ENCODE measurements at places on chromosomes 13 and 19. TPM values are rescaled to one million over a fixed set of nuclear protein-coding genes. Genes with fewer than 3 reads are reported as not detected.

DNA sequence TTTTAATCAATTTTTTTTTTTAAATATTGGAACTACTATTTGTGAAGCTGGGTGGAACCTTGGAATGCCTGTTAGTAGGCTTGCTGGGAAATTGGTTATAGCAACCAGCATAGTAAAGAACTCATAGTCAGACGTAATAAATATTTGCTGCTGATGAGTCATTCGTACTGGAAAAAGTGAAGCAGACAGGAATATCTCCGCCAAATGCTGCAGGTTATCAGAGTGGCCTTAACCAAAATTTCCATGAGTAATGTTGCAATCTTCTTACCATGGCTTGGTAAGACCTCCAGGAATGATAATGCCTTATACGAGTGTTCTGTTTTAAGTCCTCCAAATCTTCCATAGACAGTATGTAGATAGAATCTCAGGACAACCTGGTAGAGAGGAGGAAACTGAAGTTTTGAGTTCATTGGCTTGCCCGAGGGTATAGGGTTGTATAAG lies 34.2 kb downstream of the MBNL2 start:
- peaks cover 8% of the 10 kb centered on the region for H3K36me3 ChIP-seq
- DNase-seq: no peak
- H3K27me3 ChIP-seq: no peaks in the 10 kb centered on the region
- peaks cover 64% of the 10 kb centered on the region for H3K4me1 ChIP-seq
- H3K27ac ChIP-seq: no peak overlapping the region
- H3K4me3 ChIP-seq: no peak overlapping the region

Gene CKAP2
- 81.8 TPM for total RNA-seq

Gene PCDH17
- not detected for total RNA-seq

Gene OR7C1
- total RNA-seq: not detected

Gene PDX1
- not detected for total RNA-seq

GRCh38 chr19:44807162-44807561 lies 1.7 kb upstream of the BCAM start:
- peaks cover 21% of the 10 kb centered on the region for H3K27me3 ChIP-seq
- no peak overlapping the region for H3K27ac ChIP-seq
- H3K4me3 ChIP-seq: no peak overlapping the region
- no peaks in the 10 kb centered on the region for H3K4me1 ChIP-seq
- H3K36me3 ChIP-seq: no peaks in the 10 kb centered on the region

Gene KLK2
- total RNA-seq: 0.35 TPM

Gene DKKL1
- not detected for total RNA-seq

- H3K4me3 ChIP-seq: peak overlapping the region; percentile 80
- H3K27me3 ChIP-seq: peaks cover 8% of the 10 kb centered on the region
- peaks cover 32% of the 10 kb centered on the region for H3K4me1 ChIP-seq
- no peak for DNase-seq
- peak overlapping the region; percentile 78 for H3K27ac ChIP-seq
Measured at GRCh38 chr19:7099597-7099921, 30.1 kb downstream of the ZNF557 start.

DNA sequence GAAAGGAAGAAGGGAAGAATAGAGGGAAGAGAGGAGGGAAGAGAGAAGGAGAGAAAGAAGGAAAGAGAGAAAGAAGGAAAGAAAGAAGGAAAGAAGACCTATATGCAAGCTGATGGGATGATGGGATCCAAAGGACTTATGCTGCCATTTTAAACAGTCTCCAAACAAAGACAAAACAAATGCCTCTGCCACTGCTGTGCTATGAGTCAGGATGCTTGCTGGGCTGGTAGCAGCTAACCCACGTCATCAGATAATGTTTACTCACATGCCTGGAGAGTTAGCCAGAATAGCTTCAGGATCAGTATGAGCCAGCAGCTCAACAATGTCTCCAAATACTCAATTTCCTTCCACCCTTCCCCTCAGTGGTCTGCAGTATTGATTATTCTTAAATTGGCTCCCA lies 12.0 kb upstream of the ZNF274 start:
- no peak overlapping the region for H3K4me3 ChIP-seq
- H3K4me1 ChIP-seq: no peaks in the 10 kb centered on the region
- no peak for DNase-seq
- H3K27me3 ChIP-seq: no peaks in the 10 kb centered on the region
- no peak overlapping the region for H3K27ac ChIP-seq

- no peak overlapping the region for H3K27ac ChIP-seq
- H3K27me3 ChIP-seq: no peaks in the 10 kb centered on the region
- peaks cover 25% of the 10 kb centered on the region for H3K36me3 ChIP-seq
- no peak for DNase-seq
- H3K4me3 ChIP-seq: no peak overlapping the region
Measured at GRCh38 chr13:20782116-20782708, 8.5 kb upstream of the EEF1AKMT1 start.

- peak overlapping the region; percentile 92 for H3K27ac ChIP-seq
- peak overlapping the region; percentile 95 for H3K4me3 ChIP-seq
- peaks cover 40% of the 10 kb centered on the region for H3K4me1 ChIP-seq
- DNase-seq: no peak
- H3K36me3 ChIP-seq: peaks cover 25% of the 10 kb centered on the region
- no peaks in the 10 kb centered on the region for H3K27me3 ChIP-seq
Measured at GRCh38 chr19:1943661-1944087, 2.7 kb downstream of the CSNK1G2 start.

GRCh38 chr13:99299920-99300341 lies 7.3 kb downstream of the GPR183 start:
- peaks cover 88% of the 10 kb centered on the region for H3K4me1 ChIP-seq
- H3K36me3 ChIP-seq: peaks cover 43% of the 10 kb centered on the region
- DNase-seq: no peak
- H3K27me3 ChIP-seq: no peaks in the 10 kb centered on the region
- H3K4me3 ChIP-seq: peak overlapping the region; percentile 18
- H3K27ac ChIP-seq: peak overlapping the region; percentile 71

DNA sequence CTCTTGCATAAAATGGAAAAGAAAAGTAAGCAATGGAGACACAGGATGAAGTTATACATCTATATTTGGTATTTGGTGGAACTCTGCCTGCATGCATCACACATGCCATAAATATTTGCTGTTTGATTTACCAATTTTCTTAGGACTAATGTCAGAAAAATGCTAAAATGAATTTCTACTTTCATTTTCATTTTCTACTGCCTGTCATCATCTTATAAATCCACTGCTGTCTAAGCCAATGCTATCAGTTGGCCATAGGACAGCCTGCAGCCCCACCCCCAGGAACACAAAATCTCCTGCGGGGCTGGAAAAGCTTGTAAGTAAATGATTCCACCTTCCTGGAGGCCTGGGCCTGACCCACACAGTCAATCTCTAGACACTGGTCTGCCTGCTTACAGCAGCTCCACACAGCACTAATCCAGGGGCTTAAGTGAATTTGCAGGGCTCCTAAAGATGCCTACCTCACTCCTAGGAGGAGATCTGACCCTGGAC lies 122.0 kb downstream of the ENOX1 start:
- peak; percentile 16 for DNase-seq
- H3K27ac ChIP-seq: no peak overlapping the region
- peaks cover 10% of the 10 kb centered on the region for H3K4me1 ChIP-seq
- no peaks in the 10 kb centered on the region for H3K36me3 ChIP-seq

Gene HIPK4
- total RNA-seq: 0.10 TPM

DNA sequence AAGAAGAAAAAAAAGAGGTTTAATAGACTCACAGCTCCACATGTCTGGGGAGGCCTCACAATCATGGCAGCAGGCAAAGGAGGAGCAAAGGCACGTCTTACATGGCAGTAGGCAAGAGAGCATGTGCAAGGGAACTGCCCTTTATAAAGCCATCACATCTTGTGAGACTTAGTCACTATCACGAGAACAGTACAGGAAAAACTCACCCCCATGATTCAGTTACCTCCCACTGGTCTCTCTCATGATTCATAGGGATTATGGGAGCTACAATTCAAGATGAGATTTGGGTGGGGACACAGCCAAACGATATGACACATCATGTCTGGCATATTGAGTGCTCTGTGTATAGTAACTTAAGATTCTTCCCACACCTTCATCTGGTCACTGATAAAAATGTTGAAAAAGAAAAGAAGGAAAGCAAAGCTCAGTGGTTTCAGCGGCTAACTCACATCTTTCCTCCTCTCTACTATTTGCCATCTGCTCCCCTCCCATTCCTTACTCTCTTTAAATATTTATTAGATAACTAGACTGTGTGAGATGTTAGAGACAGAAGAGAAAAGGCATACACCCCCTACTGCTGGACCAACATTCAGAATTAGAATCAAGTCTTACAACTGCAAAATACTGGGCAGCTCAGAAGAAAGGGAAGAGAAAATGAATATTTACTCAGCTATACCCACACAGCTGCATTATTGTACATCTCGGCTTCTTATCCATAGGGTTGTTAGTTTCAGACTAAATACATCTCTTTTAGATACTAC lies 60.1 kb upstream of the AKAP11 start:
- no peak for DNase-seq
- H3K4me3 ChIP-seq: no peak overlapping the region

DNA sequence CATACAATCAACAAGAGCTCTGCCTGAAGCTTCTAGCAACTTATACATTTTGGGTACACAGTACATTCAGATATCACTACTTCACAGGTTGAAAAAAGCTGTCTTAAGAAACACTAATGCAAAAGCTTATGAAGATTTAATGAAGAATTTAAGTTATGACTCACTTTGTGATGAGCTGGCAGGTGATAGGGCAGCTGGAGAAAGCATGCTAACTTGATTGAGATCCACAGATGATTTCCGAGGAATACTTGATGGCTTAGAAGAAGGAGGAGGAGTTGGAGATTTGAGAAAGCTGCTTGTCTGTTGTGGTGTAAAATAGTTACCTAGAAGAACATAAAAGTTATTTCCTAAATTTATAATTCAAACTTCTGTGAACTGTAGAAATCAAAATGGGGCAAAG lies 23.3 kb downstream of the EXOSC8 start:
- peaks cover 44% of the 10 kb centered on the region for H3K36me3 ChIP-seq
- H3K27me3 ChIP-seq: no peaks in the 10 kb centered on the region
- H3K27ac ChIP-seq: no peak overlapping the region
- DNase-seq: no peak
- no peaks in the 10 kb centered on the region for H3K4me1 ChIP-seq

Gene RYR1
- total RNA-seq: 3.9 TPM

Gene GATAD2A
- 113 TPM for total RNA-seq

DNA sequence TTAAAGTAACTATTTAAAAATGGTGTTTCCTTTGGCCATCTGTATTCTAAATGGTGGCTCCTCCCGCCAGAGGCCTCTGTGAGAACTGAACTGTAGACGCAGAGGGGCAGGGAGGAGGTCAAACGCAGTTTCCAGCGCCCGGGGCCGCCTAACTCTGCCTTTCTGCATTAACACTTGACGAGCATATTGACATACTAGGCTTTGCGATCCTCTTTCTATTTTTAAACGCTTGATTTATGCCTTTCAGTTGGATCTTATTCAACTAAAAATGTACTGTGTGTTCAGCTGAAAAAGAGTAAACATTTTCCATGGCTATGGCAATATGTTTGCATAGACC lies 74.7 kb downstream of the SPACA7 start:
- no peak for DNase-seq
- H3K4me1 ChIP-seq: no peaks in the 10 kb centered on the region
- H3K27ac ChIP-seq: no peak overlapping the region
- no peaks in the 10 kb centered on the region for H3K36me3 ChIP-seq
- H3K4me3 ChIP-seq: no peak overlapping the region
- no peaks in the 10 kb centered on the region for H3K27me3 ChIP-seq

DNA sequence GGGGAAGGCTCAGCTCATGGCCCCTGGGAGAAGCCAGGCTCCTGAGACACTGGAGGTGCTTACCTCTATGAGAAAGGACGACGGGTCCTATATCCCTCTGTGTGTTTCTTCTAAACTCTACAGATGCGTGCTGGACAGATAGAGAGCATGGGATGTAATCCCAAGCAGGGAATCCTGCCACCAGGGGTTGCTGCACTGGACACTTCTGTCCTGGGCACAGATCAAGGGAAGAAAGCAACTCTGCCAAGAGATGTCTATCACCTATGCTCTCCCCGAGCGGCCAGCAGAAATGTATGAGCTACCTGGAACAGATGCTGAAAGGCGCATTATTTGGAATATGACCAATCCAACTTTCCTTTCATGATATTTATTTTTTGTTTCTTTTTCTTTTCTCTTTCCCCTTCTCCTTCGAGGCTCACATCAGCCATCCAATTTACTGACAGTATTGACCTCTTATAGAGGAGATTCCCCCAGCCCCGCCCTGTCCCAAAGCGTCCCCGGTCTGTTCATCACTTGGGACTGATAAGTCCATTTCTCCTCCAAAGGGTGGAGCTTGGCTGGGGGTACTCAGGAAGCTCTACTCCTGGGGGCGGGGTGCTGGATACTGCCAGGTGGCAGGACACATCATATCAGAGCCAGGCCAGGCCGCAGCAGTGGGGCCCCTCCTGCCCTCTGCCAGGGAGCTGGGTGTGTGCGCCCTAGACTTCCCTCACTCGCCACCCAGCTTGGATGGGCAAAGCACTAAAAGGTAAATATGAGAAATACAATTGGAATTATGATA lies 34.2 kb downstream of the TSHZ3 start:
- no peak for DNase-seq
- H3K27ac ChIP-seq: no peak overlapping the region
- no peak overlapping the region for H3K4me3 ChIP-seq
- H3K27me3 ChIP-seq: peaks cover 2% of the 10 kb centered on the region

DNA sequence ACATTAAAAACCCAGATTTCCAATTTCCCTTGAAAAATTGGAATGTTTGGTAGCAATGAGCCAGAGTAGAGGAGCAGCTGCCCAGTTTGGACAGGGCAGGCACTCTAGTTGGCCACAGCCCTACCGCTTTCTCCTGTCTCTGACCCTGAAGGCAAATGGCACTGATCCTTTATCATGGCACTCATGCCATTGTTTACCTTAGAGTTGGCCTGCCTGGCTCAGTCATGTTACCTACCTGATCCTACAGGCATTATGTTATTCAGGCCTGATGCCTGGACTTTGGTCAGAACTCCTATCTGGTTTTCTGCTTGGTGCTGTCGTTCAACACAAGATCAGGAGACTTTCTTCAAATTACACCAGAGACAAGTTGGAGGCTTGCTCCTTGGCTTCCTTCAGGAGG lies 24.9 kb upstream of the TDRD3 start:
- H3K4me3 ChIP-seq: no peak overlapping the region
- no peaks in the 10 kb centered on the region for H3K4me1 ChIP-seq
- H3K36me3 ChIP-seq: peaks cover 2% of the 10 kb centered on the region
- DNase-seq: no peak

All from activated CD4-positive, alpha-beta memory T cell treated with anti-CD3 and anti-CD28 coated beads, Interleukin-2, amount 10 ng/mL, durations not matched to agents 7 days and 5 days (primary cell).